Stimulated activated CD4-positive, alpha-beta T cell treated with anti-CD3 and anti-CD28 coated beads, Interleukin-1b, Interleukin-23, amount 100 ng/mL, for 48 hours (primary cell): ENCODE measurements at places on chromosomes 6 and 20.
A peak's percentile ranks its signal among the peaks of the same experiment; 100 is the strongest.

GRCh38 chr6:90298459-90299053 is 1.9 kb upstream of the BACH2 start:
- no peak for DNase-seq

DNA sequence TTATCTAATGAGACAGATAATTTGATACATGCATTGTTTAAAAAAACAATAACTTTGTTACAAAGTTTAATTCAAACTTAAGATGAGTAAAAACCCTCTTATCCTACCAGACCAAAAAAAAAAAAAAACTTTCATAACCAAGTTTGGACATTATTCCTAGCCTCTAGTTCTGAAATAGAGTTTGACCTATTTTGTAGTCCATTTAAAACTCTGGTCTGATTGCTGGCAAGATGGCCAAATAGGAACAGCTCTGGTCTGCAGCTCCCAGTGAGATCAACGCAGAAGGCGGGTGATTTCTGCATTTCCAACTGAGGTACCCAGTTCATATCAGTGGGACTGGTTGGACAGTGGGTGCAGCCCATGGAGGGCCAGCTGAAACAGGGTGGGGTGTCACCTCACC is 125.9 kb downstream of the FRK start:
- DNase-seq, result no peak

- no peak for DNase-seq
Measured at GRCh38 chr6:3290931-3291211, 32.1 kb downstream of the PSMG4 start.

GRCh38 chr6:161802231-161802630 is 528.4 kb upstream of the AGPAT4 start:
- DNase-seq, result no peak

DNA sequence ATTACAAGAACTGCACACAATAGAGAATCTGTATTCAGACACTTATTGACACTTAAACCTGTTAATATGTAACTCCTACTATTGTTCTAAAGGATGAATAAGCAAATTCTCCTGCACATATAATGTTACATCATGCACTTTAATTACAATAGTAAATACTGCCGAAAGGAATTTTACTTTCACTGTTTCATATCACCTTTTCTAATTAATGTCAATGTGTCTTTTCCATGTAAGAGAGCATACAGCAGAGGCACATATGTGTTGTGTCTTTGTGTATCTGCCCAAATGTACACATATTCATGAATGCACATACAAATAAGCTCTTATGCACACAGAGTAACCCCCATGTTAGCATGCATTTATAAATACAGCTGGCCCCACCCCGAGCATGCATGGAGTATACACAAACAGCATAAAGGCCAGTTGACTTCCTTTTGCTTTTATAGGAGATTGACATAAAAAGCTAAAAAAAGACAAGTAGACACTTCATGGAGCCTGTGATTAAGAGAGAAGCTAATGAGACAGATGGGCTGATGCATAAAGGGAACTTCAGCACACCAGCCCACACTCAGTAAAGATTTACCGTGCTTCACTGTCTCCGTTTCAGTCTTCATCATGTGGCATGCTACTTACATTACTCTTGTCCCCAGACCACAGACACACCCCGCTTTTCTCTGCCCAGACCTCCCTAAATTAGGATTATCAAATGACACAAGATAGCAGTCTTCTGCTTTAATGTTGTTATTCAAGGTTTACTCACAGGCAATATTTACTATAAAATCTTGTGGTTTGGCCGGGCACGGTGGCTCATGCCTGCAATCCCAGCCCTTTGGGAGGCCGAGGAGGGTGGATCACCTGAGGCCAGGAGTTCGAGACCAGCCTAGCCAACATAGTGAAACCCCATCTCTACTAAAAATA is 184.6 kb downstream of the ATXN1 start:
- peak; percentile 3 for DNase-seq

DNA sequence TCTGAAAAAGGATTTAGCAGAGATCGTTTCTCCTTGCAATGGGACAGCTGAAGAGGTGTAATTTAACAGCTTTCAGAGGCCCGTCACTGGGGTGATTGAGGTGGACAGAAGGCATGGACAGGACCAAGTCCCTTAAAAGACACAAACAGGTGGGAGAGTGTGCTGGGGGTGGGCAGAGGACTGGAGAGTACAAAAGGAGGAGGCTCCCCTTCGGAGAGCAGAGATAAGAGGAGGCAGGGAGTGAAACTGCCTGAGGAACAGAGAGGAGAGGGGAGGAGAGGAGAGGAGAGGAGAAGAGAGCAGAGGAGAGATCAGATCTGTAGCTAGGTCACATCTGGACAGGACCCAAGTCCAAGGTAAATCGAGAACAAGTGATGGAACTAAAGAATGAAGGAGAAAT is 48.6 kb upstream of the PKHD1 start:
- DNase-seq, result no peak

- no peak for DNase-seq
Measured at GRCh38 chr20:10423735-10424134, 10.3 kb downstream of the MKKS start.

DNA sequence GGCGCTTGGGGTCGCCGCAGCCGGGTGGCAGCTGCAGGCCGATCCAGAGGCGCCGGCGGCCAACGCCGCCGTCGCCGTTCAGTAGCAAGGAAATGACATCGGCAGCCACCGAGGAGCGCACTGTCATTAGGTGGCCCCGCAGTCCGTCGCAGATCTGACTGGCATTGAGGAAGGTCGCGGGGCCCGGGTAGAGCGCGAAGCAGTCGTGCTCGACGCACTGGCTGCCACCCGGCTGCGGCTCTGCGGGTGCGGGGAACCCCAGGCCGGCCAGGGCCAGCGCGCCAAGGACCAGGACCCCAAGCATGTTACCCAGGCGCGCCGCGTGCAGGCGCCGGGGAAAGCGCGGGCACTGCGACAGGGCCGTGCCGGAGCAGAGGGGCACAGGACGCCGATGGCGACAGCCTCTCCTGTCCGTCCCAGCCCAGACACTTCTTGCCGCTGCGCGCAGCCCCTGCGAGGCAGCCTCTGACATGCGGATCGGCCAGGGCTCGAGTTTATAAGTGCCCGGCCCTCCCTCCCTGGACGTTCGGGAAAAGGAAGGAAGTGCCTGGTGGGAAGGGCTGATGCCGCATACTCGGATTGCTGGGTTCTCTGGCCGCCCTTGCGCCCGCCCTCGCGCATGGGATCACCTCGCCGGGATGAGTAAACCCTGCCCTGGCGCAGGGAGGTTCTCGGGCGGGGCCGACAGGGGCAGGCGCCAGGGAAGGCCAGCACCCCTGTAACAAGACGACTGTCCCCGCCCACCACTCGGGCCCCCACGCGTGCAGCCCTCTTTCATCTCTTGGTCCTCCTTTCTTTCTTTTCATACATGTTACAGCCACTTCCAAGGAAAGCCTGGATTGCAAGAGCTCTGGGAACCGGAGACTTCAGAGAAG is at the start of gene THBD:
THBD (minus strand) TSS at position 472 of the 875 bp plus-strand sequence; CDS start at position 304, 168 bp downstream.
- DNase-seq, result no peak

- peak; percentile 38 for DNase-seq
Measured at GRCh38 chr6:14046476-14047068, 71.0 kb upstream of the CD83 start.

GRCh38 chr20:31712564-31713311 is 9.9 kb downstream of the BCL2L1 start:
- DNase-seq, result no peak

DNA sequence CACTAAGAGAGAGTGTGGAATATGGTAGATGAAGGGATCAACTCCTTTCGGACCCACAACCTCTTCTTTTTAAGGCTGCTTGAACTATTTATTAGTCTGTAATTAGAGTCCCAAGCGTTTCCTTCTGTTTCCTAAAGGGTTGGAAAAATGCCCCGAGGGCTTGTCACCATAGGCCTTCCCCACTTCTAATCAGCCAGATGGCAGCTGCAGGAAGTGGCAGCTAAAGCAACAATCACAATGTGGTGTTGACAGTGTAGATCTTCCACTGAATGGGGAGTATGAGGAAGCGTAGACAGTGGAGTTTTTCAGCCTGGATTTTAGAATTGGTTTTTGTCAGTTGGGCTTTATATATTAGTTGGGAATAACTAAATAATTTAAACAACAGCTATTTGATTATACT is 40.6 kb downstream of the SLC35D3 start:
- DNase-seq, result no peak

DNA sequence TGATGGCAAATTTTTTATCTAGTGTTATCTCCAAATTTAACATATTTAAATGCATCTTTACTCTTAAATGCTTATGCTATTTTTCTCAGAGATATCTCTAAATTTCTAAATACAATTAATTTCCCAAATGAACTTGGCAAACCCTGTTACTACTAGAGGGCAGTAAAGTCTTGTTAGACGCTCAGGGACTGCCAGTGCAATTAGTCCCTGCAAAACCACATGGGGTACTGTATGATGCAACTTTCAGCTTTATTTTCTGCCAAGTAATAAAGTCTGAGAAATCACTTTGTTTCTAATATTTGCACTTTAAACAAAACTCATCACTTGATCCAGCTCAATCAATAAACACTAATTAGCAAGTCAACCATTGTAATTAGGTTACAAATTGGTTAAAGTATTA is 76.0 kb upstream of the ADGRB3 start:
- DNase-seq, result no peak

GRCh38 chr20:38166703-38167233 is 1.7 kb upstream of the TGM2 start:
- DNase-seq, result no peak

DNA sequence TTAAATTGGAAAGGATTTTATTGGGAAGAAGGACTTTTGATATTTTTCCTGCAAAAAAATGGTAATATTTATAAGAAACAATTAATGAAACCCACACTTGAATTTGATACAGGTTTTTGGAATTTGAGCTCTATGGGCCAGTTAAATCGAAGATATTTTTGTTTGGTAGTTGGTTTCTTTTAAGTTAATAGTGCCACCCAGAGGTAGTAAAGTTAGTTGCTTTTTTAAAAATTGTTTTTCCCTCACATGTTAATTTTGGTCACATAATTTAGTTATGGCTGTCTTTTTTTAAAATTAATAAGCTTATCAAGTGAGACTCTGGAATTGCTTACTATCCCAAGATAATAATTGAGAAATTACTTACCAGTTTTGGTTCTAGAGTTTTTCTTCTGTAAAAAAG is 7.1 kb downstream of the PRIM2 start:
- no peak for DNase-seq

DNA sequence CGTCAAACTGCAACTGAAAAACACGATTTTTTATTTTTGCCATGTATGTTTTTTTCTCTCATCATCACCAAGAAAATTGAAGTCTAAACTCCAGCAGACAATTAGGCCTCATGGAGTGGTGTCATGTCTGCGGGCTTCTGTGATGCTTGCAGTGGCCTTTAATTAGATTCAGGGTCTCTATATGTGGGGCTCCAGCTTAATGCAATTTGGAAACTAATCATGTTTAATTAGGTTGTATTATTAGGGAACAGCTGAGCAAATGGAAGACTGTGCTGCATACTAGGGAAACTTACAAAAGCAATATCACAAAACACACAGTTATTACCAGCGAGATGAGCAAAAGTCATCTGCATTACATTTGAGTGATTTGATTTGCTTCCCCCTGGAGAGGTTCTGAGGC is 132.9 kb upstream of the PMEPA1 start:
- no peak for DNase-seq

- no peak for DNase-seq
Measured at GRCh38 chr20:2162823-2163166, 61.2 kb downstream of the STK35 start.

DNA sequence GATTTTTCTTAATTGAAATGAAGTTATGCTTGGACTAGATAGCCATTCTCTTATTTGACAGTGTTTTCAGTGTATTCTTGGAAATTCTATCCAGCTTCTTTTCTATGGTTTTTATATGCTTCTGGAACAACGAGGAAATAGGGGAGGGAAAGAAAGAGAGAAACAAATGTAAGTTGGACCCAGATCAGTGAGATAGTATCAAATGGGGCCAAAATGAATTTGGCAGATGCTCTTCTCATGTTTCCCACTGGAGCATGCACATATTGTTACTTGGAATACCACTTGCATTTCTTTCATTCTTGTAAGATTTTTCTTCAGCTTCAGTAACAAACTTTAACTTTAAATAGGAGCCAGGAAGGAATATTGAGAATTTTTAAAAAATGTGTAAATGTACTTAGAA is 312.3 kb downstream of the PRL start:
- no peak for DNase-seq

DNA sequence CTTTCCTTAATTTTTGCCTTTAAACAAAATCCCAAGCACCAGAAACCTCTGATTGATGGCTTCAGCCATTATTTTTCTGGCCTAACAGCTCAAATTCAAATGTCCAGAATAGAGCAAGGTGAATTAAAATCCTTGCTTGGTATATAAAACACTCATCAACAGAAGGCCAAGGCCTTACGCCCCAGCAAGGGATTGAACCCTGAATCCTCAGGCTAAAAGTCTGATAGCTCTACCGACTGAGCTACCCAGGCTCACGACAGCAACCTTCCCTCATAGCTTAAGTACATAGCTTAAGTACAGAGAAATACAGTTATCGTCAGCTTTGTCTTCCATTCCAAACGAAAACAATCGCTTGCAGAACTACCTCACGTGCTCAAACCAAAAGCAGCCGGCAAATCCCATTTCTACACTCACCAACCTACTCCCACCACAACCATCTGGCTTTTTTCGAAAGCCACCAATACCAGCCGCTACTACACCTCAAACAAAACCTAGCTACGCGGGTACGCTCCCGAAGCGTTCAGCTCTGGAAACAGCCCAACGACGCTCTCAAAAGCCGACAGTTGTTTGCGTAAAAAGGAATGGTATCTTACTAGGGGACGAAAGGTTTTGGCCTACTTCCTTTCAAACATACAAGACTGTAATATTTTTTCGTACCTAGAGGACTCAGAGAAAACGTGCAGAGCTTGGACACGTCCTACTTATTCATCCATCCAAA is 167.5 kb downstream of the GPX5 start:
- no peak for DNase-seq

- no peak for DNase-seq
Measured at GRCh38 chr6:167757249-167757648, 69.5 kb upstream of the AFDN start.

GRCh38 chr6:56913285-56914074 is 41.4 kb upstream of the BEND6 start:
- DNase-seq, result no peak

DNA sequence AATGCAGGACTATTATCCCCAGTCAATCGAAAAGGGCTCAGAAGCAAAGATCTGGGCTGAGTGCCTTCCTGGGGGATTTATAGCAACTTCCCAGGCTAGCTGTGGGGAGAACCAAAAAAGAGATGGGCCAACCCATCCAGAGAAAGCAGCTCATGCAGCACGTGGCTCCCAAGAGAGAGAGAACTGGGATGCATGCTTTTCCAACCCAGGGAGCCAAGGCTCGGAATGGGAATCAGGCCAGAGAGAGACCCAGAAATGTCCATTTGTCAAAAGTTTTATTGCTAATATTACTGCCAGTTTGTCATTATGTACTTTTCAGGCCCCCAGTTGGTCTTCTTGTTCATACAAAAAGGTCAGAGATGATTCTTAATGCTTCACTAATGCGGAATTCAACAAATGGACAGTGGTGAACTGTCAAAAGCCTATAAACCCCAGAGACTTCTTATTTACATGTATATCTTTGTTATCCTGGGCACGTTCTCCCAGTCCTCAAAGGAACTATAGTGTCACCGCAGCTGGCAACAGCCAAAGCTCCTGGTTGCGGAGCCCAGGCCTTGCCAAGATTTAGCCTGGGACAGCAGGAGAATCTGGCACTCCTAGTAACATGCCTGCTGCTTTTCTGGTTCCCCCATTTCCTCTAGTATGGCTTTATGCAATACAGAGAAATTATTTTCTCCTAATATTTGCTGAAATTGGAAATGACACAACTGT is 139.1 kb upstream of the POU3F2 start:
- DNase-seq, result no peak
